Stimulated activated CD8-positive, alpha-beta memory T cell treated with anti-CD3 and anti-CD28 coated beads, Interleukin-7, amount 100 ng/mL, for 48 hours (primary cell): ENCODE measurements at places on chromosomes 1 and 21.

DNA sequence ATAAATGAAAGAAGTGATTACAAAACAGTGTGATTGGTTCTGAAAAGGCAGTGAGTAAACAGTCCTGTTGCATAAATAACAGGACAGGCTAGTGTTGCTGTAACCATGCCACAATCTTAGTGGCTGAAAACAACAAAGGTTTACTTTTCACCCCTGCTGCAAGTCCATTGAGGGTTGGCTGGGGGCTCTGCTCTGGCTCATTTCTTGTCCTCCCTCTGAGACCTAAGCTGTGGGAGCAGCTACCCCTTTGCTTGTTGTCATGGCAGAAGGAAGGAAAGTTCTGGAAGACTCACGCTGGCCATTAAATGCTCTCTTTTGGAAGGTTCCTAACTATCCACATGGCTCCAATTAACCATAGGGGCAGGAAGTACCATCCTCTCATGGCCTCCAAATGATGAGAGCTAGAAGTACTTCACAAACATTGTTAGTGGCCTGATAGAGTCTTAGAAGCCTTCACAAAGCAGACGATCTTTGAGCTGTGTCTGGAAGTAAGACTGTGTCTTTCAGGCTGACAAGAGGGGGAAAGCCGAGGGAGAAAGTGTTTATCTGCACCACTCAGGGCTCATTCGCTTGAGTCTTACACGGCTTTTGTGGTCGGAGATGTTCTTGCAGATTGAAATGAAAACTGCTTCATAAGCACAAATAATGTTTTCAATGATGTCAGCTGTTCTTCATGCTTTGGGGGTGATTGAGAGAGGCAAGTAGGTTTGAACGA is 11.9 kb downstream of the RCSD1 start:
- no peak for DNase-seq

GRCh38 chr1:33000427-33001026 is 35.9 kb upstream of the RNF19B start:
- no peak for DNase-seq

- no peak for DNase-seq
These were observed 147.6 kb downstream of the NEK7 start for GRCh38 chr1:198304431-198304830.

DNA sequence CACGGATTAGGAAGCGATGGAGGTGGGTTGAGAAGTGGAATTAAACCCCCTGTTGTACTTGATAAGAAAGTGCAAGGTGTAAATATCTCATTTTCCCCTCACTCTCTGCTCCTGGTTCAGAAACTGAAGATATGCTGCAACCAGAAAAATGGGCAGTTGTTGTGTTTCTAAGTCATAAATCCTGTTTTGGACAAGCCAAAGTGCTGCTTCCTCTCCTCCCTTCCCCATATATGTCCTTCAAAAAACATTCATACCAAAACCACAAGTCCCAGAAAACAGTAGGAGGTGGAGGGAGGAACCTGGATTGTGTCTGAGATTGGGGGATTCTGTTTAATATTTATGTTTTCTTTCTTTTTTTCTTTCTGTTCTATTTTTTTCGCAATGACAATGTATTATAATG is 13.6 kb upstream of the ZNF362 start:
- DNase-seq = no peak

GRCh38 chr21:38915546-38915945 is 109.8 kb downstream of the ETS2 start:
- DNase-seq = no peak

DNA sequence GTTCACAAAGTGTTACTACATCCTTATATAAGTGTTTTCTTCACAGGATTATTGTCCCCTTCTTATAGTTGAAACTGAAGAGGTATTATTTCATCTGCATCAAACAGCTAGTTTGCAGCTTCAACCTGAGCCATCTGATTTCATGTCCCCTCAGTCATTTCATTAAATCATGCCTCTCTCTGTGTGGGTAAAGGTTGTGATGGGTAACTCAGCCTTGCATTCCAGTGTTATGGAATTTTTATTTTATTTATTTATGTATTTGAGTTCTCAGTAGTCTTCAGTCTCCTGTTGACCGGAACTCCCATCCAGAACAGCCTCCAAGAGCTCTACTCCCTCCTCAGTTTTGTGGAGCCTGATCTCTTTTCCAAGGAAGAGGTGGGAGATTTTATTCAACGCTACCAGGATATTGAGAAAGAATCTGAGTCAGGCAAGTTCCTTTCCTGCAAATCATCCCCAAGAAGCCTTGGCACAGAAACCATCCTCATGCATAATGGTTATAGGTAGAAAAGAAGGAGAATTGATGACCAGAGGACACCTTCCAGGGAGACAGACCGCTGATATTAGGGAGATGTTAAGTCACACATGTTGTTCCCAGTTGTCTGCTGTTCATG is 21.8 kb downstream of the CHD1L start:
- DNase-seq = no peak

DNA sequence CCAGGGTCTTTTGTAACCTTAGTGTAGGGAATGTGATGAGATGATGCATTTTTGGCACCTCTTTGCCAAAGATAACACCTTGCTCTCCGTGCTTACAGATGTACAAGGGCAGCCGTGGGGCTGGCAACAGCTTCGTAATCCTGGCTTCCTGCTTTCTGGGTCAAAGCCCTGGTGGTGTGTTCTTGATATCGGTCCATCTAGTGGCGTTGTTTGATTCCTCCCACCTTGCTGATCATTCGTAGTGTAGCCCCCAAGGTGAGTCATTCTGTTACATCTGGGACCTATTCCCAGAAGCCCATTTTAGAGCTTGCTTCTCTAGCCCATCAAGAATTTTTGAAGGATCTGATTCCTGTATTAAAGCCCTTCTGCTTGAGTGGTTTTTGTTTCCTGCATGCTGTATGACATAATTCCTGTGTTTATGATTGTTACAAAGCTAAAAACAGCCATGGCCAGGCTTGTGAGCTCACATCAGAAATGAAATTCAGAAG is 7.0 kb upstream of the CCT8 start:
- DNase-seq = no peak

DNA sequence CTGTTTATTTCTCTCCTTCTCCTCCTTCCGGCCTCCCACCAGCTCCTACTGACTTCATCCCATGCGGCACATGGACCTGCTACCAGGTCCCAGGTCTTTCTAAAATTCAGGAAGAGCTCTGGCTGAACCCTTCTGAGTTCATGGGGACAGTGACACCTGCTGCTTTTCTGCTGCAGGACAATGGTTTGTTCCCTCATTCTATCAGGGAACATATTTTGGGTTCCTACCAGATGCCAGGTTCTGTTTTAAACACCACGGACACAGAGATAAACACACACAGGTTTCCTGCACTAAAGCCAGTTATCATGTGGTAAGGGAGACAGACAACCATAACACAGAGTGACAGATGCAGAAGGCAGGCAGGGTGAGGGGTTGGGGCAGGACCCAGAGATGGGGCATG is 114.0 kb upstream of the RAB4A start:
- DNase-seq = no peak

- DNase-seq = no peak
These were observed 75.4 kb upstream of the LRRC7 start for GRCh38 chr1:69492286-69492685.

DNA sequence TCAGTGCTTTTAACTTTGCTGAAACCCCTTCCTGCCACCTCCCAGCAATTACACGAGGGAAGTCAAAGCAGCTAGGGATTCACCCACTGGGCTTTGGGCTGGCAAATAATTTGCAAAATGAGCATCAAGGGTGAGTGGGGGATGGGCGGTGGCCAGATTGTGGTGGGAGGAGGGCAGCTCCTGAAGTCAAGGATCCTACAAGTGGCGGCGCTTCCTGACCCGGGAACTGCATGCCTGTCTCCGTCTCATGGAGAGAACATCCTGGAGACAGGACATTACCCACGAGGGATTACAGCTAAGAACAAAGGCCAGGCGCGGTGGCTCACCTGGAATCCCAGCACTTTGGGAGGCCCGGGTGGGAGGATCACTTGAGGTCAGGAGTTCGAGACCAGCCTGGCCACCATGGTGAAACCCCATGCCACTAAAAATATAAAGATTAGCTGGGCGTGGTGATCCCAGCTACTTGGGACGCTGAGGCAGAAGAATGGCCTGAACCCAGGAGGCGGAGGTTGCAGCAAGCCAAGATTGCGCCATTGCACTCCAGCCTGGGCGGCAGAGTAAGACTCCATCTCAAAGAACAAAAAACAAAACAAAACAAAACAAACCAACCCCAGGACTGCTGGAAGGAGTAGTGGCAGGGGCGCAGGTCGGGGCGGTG is 12.9 kb downstream of the TTC34 start:
- no peak for DNase-seq

DNA sequence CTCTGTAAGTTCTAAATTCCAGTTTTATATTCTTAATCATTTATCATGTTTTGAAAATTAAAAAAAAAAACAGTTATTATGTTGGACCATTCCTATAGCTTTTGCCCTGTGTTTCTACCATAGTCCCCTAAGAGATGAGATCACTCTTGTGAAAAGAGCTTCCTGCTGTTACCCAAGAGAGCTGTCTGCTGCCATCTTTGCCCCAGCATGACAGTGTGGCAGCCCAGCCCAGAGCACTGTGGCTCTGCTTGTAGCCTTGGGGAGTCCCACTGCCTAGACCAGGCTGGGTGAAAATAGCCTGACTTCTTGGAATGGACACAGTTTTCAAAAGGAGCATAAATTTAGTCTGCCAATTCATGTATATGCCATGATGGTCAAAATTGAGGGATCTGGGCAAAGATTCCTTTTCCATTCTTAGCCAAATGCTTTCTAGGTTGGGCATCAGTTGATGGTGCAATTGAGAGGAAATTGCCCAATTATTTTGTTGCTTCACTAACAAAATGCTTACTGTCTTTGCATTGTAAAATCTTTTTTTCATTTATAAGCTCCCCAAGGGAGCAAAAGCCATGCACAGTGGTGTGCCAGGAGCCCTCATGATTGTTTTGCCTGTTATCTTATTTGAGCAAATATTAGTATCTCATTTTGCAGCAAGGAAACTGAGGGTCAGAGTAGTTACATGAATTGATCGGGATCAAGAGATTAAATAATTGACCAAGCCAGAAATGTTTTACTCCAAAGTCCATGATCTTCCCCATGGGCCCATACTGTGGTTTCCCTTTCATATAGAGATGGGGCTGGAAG is 72.8 kb downstream of the ETS2 start:
- DNase-seq = no peak

DNA sequence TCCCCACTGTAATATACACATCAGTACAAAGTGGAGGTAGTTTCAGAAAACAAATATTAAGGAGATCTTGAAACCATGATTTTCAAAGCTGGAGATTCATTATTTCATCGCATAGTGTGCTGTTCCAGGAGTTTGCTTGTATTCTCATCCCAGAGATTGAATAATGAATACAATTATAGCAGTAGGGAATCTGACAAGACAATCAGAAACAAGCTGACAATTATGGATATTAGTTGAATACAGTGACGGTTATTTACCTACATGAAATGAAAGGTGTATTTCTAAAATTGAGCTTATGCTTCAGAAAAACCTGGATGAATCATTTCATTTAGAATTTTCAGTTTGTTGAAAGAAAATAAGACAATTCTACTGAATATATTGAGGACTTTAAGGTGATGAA is 2119.0 kb downstream of the MRPL39 start:
- no peak for DNase-seq

GRCh38 chr1:243950166-243950565 is 100.1 kb upstream of the AKT3 start:
- no peak for DNase-seq

- DNase-seq = no peak
These were observed 13.2 kb upstream of the COL6A2 start for GRCh38 chr21:46084709-46085108.

DNA sequence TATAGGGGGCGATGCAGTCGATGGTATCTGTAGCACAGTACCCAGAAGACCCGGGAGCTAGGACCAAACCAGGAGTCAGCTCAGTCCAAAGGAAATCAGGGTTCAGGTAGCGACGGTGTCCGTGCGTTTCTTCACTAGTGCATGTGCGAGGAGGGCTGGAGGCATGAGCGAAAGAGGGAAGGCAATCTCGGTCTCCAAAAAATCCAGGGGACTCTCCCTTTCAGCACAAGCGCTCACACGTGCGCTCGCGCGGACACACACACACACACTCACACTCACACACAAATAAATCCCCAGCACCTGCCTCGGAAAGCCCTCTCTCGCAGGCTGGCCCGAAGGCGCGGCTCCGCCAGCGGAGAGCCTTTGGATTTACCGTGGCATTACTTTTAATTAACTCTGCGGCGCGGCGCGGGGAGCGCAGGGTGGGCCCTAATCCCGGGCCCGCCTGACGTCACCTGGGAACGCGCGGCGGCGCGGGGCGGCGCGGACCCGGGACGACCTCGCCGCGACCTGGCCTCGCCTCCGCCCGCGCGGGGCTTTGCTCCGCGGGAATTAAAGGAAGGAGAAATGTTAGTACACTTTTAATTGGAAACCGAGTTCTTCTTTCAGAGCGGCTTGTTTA is 121.2 kb downstream of the LMX1A start:
- no peak for DNase-seq

GRCh38 chr1:25834894-25835293 is 15.1 kb downstream of the MTFR1L start:
- DNase-seq = no peak

DNA sequence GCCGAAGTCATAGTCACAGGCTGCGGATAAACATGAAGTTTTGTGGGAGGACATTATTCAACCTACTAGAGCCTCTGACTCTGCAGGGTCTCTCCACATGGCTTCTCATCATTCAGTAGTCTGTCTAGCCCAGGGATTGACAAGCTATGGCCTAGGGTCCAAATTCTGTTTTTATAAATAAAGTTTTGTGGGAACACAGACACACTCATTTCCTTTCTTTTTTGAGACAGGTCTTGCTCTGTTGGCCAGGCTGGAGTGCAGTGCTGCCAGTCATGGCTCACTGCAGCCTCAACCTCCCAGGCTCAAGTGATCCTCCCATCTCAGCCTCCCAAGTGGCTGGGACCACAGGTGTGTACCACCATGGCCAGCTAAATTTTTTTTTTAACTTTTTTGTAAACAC is 8.1 kb upstream of the ENO1 start:
- no peak for DNase-seq

DNA sequence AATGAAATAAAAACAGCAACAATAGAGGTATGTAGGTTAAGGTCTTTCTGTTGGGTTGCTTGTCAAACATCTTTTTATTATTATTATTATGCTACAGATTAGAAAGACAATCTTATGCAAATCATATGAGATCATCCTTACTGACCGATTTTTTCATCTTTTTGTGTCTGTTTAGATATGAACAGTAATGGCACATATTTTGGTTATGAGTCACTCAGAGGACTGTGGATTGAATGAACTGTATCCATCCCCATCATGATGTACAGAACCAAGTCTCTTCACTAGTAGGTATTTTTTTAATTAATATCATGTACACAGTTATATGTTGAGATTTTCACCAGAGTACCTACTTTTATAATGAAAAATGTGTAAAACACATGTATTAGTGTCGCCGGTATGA is 159.1 kb downstream of the CHRM3 start:
- no peak for DNase-seq

DNA sequence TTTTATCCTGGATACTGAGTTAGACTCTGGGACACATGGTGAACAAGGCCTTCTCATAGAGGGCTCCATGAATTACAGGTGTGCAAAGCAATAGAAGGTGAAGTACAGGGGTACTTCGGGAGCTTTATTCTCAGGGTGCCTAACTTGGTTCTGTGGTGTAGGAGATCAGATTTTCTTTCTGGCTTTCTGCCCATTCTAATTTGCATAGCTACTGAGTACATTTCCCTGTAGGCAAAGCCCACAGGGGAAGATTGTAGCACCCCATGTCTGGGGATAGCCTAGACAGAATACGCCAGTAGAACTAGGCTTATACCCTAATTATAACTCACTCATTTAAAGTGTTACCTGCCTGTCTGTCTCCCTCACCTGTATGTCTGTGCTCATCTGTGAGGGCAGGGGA is 49.7 kb downstream of the PGM1 start:
- no peak for DNase-seq
